ENCODE measurements at places on chromosomes 7 and 10.
A peak's percentile ranks its signal among the peaks of the same experiment; 100 is the strongest.

GRCh38 chr10:92122941-92123450 is 167.9 kb downstream of the CPEB3 start:
- no peak for DNase-seq

DNA sequence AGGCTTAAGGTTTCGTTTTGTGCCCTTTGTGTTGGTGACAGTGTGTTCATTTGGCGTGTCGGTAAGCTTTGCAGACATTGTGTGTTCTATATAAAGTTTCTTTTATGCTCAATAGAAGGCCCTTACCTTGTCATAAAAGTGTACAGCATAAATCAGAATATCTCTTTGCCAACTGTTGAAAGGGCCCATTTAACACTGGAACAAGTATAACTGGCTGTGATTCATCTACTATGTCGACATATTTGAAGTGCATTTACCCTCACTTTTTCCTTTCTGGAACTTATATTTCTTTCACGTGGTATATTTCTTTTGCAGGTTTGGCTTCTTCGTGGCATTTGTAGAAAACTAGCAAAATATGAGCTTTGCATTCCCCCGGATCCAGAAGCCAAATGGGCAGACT is 32.7 kb downstream of the EEPD1 start:
- no peak for DNase-seq

- no peak for DNase-seq
These were observed 97.2 kb upstream of the DKK1 start for GRCh38 chr10:52216852-52217251.

- no peak for DNase-seq
These were observed 94.5 kb downstream of the HIPK2 start for GRCh38 chr7:139683137-139683921.

DNA sequence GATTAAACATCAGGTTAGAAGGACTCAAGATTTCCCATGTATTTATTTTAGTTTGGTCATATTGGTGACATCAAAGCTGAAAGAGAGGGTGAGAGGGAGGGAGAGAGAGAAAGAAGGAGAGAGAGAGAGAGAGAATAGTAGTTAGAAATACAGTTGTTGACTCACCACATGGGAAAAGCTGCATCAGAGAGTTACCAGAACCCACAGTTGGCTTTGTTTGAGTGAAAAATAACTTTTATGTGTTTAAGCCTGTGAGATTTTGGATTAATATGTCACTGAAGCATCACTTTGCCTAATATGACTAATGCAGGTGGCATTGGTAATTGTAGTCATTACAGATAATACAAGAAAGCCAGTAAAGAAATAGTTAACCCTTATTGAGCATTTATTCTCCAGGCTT is 303.9 kb downstream of the REEP3 start:
- no peak for DNase-seq

DNA sequence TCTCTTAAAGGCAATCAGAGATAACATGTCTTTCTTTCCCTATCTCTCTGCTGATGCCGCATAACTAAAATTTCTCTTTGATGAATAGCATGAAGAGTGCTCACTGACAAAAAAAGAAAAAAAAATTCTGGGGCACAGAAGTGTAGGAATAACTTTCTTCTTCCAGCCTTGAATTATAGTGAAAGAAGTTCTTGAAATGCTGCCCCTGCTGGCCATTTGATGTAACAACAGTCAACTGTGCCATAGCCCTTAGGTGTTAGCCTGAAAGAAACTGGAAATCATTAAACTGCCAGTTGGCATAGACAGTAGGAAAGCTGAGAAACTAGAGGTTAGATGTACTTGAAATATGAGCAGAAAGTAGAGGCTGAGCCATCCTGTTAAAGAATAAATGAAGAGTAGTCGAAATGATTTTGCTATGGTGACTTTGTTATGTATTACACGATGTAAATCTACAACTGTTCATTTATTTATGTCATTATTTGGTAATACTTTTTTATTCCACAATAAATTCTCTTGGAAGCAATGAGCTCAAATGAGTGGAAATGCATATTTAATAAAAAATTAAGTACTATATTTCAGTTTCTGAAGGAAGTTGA is 48.3 kb upstream of the FAM171A1 start:
- peak; percentile 45 for DNase-seq

GRCh38 chr10:62734781-62735463 is 69.6 kb upstream of the ADO start:
- DNase-seq: no peak

DNA sequence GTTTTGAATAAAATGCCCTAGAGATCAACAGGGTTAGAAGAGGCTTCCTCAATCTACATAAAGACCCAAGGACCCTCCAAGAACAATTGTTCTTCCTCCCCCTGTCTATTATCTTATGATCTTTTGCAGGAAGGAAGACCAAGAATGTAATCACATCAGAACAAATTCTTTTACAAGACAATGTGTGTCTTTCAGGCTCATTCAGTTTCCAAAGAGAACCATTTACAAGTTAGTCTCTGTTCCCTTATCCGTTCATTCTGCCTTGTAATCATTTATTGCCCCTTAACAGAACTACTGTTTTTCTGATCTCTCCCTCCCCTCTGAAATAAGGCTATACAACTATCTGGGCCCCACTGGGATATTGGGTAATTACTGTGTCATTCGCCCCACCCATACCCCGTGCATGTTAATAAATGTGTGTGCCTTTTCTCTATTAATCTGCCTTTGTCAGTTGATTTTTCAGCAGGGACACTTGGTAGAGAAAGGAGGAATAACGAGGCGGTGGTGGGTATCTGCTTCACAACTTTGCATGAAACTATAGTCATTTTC is 5.7 kb upstream of the MKRN1 start:
- no peak for DNase-seq

DNA sequence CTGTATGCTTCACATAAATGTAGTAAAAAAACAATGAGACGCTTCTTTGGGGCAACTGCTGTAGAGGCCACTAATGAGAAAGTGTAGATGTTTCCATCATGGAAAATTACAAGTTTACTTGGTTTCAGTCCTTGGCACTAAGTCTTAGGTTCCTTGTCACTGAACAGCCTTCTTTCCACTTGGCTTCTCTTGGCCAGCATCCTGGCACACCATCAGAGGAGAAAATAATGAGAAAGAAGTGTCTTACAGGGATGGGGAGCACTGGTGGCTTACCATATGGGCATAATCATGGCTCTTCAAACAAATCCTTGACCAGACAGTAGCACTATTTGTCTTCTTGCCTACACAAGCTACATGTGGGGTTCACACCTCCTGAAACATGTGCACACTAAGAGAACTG is 22.5 kb upstream of the SH3PXD2A start:
- DNase-seq: no peak

DNA sequence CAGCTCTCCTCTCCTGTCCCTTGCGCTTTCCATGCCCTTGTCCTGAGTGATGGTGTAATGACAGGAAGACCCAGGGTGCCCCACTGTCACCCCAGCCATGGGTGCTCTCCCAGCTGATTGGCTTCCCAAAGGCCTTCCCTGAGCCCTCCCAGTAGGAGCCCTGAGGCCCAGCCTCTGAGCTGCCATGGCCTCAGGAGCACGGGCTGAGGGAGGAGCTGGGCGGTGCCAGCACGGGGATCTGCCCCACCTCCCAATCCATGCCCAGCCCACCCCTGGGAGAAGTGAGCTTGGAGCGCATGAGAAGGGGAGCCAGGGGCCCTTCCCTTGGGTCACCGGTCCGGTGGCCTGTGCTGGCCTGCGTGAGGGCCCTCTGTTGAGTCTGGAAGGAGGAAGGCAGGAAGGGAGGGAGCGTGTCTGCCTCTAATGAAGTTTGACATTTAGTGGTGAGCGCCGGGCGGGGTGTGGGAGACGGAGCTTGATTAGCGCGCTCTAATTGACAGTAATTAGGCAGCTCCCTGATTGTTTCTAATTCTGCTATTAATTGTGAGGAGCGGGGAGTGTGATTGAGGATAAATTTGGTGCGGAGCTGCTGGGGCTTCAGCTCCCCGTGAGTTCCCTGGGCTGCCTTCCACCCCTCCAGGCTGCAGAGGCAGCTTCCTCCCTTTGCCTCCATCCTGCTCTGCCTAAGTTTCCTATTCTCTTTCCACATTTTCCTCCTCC is 28.3 kb downstream of the GBX1 start:
- DNase-seq: no peak

DNA sequence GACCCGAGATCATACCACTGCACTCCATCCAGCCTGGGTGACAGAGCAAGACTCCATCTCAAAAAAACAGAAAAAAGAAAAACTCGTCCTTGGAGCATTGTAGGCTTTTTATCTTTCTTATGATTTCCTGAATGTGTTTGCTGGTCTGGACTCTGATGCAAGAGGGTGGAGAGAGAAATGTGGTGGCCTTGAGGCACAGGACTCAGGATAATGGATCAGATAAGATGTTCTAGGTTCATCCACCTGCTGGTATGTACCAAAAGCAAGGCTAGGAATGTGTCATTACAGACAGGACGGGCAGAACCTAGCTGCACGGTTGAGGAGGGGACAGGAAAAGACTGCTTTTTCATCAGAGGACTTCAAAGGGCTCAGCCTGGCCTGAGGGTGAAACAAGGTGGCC is 33.5 kb downstream of the GCC1 start:
- DNase-seq: no peak

DNA sequence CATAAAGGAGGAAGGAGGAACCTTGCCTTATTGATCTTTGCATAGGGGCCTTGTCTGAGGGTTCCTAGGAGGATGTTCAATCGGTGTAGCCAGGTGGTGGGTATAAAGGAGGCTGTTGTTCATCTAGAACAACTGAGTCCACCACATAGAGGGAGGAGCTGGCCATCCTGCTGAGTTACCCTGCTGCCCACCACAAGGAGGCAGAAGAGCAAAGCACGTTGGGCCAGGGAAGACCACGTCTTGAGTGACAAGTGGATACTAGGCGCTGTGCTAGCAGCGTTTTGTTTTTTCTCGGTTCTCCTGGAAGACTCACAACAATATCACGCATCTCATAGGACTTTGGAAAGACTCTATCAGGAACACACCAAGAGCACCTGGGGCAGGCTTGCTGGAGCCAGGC is 20.0 kb downstream of the FOXI2 start:
- peak; percentile 22 for DNase-seq

DNA sequence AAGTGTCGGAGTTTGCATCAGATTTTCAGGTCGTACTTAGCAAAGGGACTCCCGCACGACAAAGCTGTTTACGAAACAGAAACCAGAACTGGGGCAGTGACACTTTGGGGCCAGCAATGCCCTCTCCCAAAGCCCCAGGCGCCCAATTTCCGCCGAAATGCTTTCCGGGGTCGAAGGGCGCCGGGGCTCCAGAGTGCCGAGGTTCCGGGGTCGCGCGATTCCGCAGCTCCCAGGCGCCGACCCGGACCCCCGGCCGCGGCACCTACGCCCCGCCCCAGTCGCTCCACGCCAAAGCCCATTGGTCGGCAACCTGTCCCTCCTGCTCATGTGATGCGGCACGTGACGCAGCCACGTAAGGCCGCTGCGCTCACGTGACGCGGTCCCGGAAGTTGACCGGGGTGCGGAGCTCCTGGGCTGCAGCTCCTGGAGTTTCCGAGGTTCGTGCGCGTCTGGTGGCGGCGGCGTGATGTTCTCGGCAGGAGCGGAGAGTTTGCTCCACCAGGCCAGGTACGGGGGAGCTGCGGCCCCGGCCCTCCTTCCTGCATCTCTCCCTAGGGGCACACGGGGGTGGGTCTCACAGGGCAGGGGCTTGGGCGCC is at the start of gene AP5Z1:
Gene AP5Z1 (plus strand): TSS at position 374 of the 598 bp plus-strand sequence. CDS start 93 bp downstream, at position 467.
- peak; percentile 94 for DNase-seq

- DNase-seq: no peak
These were observed 16.4 kb upstream of the NDUFA5 start for GRCh38 chr7:123573896-123574467.

DNA sequence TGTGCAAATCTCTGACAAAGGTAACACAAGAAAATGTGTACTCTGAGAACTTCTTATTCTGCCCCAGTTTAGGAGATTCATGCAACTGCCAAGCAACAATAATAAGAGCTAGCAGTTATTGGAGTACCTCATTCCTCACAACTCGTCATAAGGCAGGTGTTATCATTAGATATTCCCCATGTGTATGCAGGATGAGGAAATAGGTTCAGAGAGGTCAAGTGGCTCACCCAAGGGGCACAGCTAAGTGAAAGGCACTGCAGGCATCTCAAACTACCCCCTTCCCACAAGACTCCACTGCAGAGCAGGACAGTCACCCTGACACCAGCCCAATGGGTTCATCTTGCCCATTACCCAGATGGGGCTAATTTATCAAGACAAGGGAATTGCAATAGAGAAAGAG is 1.3 kb upstream of the GSTK1 start:
- no peak for DNase-seq

DNA sequence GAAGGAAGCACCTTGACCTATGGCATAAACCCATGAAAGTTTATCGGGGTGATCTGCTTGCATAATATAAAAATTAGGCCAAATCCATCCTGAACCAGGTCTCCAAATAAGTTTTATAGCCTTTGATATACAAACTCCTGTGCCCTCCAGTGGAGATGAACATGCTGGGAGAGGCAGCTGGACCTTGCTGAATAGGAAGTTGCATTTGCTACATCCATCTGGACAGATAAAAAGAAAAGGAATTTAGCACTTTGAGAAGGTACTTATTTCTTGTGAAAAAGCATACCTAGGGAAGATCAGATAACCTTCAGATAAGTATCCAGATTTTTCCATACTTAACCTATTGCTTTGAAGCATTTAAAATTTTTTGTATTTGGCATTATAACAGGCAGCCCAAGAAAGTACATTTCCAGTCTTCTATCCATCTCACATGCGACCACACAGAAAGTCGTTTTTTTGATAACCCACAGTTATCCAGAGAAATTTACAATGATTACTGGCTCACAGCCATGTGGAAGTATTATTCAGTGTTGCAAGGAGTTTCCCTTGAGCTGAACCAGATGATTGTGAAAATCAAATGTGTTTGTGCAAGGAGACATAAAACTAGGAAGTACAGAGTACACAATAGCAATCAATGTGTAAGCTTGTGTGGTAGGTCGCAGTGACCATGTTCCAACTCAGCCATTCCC is 124.4 kb upstream of the STK17A start:
- DNase-seq: no peak

DNA sequence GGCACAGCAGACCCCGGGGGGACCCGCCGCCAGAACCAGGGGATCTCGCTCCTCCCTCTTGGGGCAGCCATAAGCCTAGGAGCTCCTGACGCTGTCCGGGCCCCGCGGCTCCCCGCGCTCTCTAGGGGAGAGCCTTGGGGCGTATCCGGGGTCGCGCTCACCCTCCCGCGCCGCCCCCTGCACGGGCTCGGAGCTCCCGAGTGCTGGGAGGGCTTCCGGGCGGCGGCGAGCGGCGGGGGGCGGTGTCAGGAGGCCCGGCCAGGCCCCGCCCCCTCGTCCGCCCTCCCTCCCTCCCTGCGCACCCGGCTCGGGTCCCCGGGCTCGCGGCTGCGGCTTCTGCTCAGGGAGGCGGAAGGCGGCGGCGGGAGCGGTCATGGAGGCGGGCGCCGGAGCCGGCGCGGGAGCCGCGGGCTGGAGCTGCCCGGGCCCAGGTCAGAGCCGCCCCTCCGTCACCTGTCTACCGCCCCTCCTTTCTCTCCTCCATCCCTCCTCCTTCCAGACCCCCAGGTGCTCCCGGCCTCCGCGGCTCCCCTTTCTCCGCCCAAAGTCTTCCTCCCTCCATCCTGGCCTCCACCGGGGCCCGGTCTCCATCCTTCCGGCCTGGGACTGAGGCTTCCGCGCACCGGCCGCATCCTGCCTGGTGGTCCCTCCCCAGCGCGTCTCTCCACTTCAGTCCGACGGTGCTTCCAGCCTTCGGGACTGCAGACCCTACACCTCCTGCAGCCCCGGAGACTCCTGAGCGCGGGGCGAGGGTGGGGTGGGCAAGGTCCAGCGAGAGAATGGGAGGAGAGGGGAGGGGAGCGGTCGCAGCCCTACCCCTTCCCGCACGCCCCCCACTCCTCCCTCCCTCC is at the start of gene CCDC136:
Gene CCDC136 (plus strand): TSS at position 848 of the 851 bp plus-strand sequence. CDS start 444 bp downstream, outside the sequence.
- peak; percentile 78 for DNase-seq

Data from WTC11 (cell line).